ENCODE measurements at places on chromosomes 4 and X.

- no peak for DNase-seq
These were observed 114.3 kb downstream of the GABRB1 start for GRCh38 chr4:47145630-47146029.

DNA sequence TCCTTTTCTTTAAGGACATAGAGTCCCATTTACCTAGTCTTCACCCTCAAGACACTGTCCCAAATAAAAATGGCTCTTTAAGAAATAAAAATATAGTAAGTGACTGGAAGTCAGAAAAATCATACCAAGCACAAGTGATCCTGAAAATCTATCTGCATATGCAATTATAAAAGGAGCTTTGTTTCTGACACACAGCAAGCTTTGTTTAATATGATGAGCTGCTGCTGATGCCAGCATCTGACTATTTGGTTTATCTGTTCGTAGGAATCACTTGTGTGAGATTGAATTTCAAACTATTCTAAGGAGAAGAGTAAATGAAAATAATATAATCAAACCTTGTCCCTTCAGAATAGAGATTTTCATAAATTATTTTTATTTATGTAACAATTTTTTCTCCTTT is 332.4 kb downstream of the PCDH7 start:
- DNase-seq = no peak

DNA sequence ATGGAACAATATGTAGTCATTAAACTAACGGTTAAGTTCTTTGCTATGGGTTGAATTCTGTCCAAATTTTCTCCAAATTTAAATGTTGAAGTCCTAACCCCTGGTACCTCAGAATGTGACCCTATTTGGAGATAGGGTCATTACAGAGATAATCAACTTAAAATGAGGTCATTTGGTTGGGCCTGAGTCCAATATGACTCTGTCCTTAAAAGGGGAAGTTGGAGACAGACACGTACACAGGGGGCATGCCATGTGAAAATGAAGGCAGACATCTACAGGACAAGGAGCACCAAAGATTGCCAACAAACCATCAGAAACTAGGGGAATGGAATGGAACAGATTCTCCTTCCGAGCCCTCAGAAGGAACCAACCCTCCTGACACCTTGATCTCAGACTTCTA is 492.0 kb upstream of the FTHL17 start:
- no peak for DNase-seq

DNA sequence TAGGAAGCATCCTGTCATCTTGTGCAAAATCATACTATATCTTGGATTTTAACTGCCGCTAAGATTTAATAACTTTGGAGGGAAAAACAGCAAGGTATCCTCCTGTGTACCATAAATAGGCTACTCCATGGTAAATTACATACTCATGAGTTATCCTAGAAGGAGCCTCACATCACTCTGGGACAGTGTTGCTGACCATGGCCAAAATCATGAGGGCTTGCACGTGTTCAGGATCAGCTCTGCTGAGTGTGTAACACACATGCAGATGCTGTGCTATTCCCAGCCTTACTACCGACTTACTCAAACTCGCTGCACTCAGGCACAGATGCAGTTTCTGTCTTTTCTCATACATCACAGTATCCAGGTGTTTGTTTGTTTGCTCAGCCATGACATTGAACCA is 56.6 kb downstream of the DKK2 start:
- DNase-seq = no peak

GRCh38 chr4:143482840-143483239 is 30.7 kb upstream of the SMARCA5 start:
- peak; percentile 46 for DNase-seq

- DNase-seq = no peak
These were observed 70.1 kb downstream of the CCNG2 start for GRCh38 chr4:77226939-77227705.

DNA sequence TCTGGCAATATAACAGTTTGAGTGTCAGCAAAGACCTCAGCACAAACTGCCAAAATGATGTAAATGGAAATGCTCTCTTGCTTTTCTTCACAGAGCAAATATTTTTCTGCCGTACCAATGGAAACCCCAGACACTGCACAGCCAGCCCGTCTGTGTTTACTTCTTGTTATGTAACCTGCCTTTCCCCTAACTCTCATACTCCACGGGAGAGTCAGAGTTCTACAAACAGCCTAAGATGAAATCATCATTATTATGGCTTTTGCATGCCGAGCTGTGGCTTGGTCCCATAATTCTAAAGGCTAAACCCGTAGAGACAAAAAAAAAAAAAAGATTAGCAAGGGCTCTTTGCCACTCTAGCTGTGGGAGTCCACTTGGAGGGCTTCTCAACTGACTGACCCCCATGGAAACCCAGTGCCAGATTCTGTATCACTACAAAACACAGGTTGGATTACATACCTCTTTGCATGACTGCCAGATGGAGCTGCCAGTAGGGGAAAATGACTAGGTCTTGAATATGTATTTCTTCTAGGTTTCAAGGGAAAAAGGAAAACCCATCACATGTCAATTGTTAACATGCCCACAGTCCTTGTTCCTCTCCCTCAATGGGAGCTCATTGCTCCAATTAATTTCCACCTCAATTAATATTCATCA is 197.2 kb upstream of the CNKSR2 start:
- DNase-seq = no peak

DNA sequence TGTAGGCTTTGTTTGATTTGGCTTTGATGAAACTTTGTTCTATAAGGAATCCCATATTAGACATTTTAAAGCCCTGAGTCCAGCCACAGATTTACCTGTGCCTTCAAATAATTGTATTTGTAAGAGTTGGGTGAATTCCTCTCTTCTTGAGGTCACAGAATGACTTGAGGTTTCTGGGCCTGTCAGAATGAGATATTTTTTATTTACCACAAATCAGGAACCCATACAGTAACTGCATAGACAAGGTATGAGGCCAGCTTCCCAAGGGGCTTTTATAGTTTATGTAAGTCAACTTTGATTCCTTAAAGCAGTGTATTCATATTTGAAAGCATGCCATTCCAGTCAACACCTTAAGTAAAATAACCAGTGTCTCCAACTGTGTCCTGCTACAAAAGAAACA is 29.1 kb upstream of the CXCL3 start:
- DNase-seq = no peak

- DNase-seq = no peak
These were observed 29.2 kb upstream of the PDGFRA start for GRCh38 chr4:54199919-54200318.

GRCh38 chr4:24730256-24731001 is 64.9 kb upstream of the SOD3 start:
- DNase-seq = peak; percentile 79

DNA sequence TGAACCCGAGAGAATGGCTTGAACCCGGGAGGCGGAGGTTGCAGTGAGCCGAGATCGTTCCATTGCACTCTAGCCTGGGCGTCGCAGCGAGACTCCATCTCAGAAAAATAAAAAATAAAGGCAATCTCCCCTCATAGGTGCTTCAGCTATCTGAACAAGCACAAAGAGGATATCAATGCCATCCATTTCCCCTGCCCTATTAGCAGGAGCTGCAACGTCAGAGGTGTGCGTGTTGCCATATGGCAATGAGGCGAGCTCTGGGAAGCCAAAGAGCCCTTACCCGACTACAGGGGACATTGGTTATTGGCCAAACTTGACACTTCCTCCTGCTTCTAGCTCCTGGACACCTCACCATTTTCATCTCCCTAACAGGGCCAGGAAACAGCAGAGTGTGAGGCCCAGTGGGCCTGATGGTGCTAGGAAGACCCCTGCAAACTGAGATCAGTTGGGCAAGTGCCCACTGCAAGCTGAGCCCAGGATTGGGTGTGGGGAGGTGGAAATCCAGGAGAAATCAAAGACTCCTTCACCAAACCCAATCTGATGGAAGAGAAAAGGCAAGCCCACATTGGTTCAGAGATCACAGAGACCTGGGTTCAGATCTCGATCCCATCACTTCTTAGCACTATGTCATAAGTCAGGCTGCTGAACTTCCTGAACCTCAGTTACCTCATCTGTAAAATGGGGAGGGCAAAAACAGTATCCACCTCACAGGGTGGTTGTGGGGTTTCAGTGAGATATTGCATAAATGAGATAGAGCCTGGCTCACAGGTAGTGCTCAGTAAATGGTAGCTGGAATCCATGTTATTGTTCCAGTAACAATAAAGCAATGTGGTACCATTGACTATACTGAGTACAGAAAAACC is 21.2 kb downstream of the SLC25A5 start:
- DNase-seq = no peak

- DNase-seq = no peak
These were observed 43.1 kb downstream of the SRPX2 start for GRCh38 chrX:100687128-100687527.

DNA sequence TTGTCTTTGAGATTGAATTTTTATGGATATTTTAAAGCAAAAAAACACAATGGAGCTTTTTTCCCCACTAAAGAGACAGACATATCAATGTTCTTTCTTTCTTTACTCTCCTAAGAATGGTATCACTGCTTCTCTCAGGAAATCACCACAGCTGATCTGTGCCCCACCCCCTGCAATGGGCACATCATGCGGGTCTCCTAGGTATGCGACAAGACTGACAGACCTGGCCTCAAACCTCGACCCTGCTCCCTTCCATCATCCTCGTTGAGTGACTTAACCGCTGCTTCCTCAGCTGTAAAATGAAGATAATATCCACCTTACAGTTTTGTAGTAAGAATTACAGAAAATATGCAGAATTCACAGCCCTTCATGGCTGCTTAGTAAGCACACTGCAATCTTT is 58.3 kb downstream of the LEF1 start:
- no peak for DNase-seq

GRCh38 chr4:141605425-141605856 is 30.9 kb upstream of the IL15 start:
- no peak for DNase-seq

DNA sequence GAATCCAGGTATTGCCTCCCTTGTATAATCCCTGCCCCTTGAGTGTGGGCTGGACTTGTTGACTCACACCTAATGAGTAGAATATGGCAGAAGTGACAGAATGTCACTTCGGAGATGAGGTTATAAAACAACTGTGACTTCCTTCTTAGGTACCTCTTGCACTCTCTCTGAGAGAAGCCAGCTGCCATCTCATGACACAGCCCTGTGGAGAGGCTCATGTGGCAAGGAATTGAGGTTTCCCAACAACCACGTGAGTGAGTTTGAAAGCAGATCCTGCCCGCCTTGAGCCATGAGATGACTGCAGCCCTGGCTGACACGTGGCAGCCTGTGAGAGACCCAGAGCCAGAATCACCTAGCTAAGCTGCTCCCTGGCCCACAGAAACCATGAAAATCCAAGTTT is 13.5 kb downstream of the ASB11 start:
- DNase-seq = no peak

GRCh38 chr4:133154725-133155124 is 5.6 kb downstream of the PCDH10 start:
- no peak for DNase-seq

DNA sequence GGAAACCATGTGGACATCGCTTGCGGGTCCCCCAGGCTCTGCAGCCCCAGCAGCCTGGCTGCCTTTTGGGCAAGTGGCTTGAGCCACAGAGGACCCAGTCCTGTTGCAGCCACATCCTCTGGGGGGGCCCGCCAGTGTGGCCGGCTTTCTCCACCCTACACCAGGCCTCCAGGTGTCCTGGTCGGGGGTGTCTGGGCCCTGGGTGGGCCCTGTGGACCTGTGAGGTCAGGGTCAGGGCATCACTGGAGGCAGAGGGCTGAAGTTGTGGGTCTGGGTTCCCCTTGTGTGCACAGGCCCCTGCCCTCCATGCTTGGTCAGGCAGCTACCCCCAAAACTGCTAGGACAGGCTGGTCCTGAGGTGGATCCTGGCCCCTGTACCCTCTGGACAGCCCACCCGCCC is 3.3 kb upstream of the MSANTD1 start:
- no peak for DNase-seq

- no peak for DNase-seq
These were observed 249.2 kb upstream of the GPRIN3 start for GRCh38 chr4:89556601-89557305.

GRCh38 chr4:163590103-163590502 is 95.6 kb downstream of the TMA16 start:
- DNase-seq = no peak

Measured in NCI-H446 treated with DMSO at 0.1 percent for 48 hours (cell line).